ENCODE measurements at places on chromosomes 11 and 22.

GRCh38 chr11:34160049-34160721 is 54.8 kb downstream of the NAT10 start:
- DNase-seq: no peak

DNA sequence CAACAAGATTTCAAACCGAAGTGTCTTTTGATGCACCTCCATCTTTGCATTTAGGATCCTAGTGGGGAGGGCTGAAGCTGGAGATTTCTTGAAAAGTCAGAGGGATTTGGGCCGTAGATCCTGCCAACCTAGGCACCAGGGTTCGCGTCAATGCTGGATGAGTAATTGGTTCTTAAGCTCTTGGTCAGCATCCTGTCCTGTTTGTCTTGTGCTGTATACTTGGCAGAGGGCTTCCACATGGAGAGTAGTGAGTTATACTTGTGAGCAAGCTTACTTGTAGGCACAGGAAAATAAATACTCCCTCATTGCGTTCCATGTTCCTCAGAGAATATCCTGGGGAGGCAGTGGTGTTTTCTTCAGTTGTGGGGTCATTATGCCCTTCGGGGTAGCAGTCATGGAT is 12.6 kb downstream of the INSC start:
- DNase-seq: peak; percentile 98

DNA sequence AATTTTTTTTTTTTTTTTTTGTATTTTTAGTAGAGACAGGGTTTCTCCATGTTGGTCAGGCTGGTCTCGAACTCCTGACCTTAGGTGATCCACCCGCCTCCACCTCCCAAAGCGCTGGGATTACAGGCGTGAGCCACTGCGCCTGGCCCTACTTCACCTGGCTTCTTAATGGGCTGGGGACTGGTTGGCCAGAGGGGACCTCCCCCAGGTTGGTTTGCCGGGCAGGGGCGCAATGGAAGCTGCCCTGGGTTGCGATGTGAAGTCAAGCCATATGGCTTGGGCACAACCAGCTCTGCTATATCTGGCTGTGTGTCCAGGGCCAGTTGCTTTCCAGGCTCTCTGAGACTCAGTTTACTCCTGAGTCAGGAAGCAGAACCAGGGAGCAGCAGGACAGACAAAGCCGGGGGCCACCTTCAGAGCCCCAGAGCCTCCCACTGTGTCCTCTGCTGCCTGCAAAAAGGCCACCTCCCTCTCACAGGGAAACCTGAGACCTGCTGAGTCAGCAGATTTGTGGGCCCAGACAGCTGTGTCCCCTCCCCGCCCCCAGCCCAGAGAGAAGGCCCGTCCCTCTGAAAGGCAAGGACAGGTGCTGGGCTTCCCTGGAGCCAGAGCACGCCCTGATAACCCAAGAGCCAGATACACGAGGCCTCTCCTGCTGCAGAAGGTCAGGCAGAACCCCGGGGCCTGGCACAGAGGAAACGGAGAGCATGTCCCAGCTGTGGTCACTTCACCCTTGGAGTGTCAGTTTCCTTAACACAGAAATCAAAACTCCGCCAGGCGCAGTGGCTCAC is 29.2 kb upstream of the DAGLA start:
- no peak for DNase-seq

GRCh38 chr11:120011836-120012235 is 126.1 kb downstream of the TRIM29 start:
- DNase-seq: no peak

- no peak for DNase-seq
These were observed 20.9 kb downstream of the ARHGAP1 start for GRCh38 chr11:46679241-46680163.

- DNase-seq: peak; percentile 12
These were observed 3.1 kb downstream of the PITPNB start for GRCh38 chr22:27915986-27916385.

- no peak for DNase-seq
These were observed 202.5 kb downstream of the TRIM29 start for GRCh38 chr11:119935349-119935925.

DNA sequence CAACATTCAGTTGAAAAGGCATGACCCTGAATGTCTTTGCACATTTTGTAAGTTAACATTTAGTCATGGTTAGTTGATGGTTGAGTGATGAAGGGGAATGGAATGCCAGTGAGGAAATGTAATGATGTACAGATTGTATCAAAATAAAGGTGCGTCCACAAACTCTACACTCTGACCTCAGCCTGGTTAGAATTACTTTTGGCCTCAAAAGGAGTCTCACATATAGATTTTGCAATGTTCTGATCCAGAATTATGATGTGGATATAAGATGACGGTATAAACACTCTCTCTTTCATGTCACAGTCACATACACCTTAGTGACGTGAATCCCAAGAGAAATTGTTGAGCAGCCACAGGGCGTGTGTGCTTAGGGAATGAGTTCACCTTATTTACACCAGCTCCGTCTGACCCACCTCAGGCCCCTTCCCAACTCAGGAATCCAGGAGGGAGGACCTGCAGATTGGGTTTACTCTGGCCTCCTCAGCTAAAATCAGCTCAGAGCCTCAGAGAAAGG is 100.1 kb downstream of the RDX start:
- DNase-seq: peak; percentile 99

DNA sequence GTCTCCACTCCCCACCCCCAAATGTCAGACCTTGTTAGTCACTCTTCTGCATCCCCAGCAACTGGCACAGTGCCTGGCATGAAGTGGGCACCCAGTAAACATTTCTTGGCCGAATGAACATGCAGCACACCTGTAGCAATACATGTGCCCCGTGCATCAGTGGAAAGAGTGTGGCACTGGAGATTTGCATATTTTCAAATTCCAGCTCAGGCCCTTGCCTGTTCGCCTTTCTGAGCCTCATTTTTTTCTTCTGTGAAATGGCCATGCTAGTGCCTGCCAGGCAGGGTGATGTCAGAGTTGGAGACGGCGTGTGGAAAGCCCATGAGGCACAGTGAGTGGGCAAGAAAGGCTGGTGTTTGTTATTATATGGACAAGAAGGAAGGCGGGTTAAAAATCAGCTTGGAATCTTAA is 38.7 kb downstream of the CD82 start:
- DNase-seq: no peak

DNA sequence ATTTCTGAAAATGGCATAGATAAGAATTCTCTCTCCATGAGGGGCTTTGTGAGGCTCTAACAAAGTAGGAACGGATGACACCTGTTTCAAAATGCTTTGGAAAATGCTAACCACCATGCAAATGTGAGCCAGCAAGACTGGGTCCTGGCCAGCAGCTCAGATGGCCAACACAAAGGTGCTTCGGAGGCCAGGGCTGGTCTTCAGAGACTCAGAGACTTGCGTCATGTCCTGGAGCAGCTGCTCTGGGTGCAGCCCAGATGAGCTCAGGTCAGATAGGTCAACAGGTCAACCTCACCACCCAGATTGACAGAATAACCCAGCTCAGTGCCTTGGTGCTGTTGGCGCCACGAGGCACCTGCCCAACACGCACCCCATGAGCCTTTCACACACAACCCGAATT is 12.0 kb upstream of the TMEM121B start:
- DNase-seq: no peak

- no peak for DNase-seq
These were observed 6.4 kb upstream of the SAA2 start for GRCh38 chr11:18254781-18255361.

DNA sequence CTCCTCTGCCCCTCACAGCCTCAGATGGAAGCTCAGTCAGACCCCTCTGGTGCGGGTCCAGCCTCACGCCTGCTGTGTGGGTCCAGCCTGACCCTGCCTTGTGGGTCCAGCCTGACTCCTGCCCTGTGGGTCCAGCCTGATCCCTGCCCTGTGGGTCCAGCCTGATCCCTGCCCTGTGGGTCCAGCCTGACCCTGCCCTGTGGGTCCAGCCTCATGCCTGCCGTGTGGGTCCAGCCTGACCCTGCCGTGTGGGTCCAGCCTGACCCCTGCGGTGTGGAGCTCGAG is 445.3 kb downstream of the BRD1 start:
- no peak for DNase-seq

GRCh38 chr22:23801238-23801821 is 14.6 kb downstream of the SMARCB1 start:
- DNase-seq: no peak

- no peak for DNase-seq
These were observed 309.2 kb downstream of the BRD1 start for GRCh38 chr22:49518436-49518970.

DNA sequence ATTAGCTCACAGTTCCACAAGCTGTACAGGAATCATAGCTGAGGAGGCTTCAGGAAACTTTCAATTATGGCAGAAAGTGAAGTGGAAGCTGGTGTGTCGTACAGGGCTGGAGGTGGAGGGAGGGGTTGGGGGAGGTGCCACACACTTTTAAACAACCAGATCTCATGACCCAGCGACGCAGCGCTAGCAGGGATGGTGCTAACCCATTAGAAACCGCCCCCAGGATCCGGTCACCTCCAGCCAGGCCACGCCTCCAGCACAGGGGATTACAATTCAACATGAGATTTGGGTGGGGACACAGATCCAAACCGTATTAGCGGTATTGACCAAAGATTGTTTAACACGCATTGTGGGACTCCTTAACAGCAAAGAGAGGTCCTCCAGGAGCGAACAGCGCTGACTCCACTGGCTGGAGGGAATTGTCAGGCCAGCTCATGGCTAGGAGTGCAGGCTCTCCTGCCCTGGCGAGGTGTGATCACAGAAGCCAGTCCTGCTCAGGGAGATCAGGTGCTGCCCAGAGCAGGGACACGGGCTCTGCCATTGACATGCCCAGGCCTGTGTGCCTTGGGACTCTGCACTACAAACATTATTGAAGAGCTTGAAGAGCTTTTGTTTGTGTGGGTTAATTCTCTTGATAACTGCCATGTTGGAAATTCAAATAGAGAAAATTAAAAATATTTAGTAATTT is 215.3 kb downstream of the TBC1D22A start:
- DNase-seq: no peak

GRCh38 chr22:38259370-38259769 is 13.4 kb downstream of the TMEM184B start:
- no peak for DNase-seq

DNA sequence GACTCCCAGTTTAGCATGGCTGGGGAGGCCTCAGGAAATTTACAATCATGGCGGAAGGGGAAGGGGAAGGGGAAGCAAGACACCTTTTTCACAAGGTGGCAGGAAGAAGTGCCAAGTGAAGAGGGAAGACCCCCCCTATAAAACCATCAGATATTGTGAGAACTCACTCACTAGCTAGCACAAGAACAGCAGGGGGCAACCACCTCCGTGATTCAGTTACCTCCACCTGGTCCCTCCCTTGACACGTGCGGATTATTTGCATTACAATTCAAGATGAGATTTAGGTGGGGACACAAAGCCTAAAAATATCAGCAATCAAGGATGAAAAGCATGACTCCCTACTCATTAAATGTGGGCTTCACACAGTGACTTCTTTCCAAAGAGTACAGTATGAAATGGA is 155.0 kb upstream of the CCDC90B start:
- no peak for DNase-seq
